ENCODE measurements at places on chromosomes 6 and 20.

GRCh38 chr20:662277-663192 is 9.5 kb upstream of the SRXN1 start:
- no peak for DNase-seq

DNA sequence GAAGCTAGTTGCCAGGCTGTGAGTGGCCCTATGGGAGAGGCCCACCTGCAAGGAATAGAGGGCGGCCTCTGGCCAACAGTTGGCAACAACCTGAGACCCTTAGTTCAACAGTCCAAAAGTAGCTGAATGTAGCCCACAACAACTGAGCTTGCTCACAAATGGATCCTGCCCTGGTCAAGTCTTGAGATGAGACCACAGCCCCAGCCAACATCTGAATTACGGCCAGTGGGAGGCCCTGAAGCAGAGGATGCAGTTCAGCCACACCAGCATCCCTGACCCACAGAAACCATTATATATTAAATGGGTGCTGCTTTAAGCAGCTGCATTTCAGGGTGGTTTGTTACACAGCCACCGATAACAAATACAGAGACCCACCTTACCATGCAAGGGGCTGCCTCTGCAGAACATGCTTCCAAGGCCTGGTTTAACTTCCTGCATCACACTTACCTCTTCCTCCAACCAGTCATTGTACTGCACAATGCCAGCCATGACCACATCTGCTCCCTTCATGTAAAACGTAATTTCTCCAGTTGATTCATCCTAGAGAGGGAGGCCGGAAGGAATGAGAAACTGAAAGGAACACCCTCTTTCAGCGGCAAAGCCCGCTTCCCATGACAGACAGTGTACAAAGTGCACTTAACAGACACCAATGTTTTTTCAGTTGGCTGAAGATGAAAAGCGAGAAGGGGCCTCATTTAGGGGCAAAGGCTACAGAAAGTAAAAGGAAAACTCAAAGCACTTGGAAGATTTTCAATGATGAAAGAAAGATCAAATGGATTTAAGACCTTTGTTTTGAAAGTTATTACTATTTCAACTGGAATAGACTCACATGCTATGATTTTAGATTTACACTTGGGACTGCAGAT is 86.2 kb upstream of the NFATC2 start:
- no peak for DNase-seq

GRCh38 chr6:49866485-49866943 is at the start of gene CRISP1:
Gene CRISP1 (minus strand): TSS chr6:49866535. CDS start chr6:49857400, 9,135 bp downstream.
- no peak for DNase-seq

DNA sequence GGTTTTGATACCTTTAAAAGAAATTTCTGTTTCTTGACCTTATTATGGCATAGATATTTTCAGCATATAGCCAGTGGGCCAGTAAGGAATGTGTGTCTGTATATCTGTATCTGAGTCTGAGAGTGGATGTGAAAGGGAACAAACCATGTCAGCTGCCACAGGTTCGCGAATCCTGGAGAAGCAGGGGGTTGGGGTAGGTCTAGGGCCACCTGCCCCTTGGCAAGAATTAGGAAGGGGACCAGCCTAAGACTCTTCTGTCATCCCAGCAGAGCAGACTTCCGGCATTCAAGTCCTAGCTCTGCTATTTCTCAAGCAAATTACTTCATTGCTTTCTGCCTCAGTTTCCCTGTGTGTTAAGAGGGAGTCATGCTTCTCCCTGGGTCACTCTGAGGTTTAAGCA is 180.3 kb upstream of the SNX9 start:
- DNase-seq = no peak

GRCh38 chr20:48718786-48719578 is 108.8 kb downstream of the PREX1 start:
- no peak for DNase-seq

DNA sequence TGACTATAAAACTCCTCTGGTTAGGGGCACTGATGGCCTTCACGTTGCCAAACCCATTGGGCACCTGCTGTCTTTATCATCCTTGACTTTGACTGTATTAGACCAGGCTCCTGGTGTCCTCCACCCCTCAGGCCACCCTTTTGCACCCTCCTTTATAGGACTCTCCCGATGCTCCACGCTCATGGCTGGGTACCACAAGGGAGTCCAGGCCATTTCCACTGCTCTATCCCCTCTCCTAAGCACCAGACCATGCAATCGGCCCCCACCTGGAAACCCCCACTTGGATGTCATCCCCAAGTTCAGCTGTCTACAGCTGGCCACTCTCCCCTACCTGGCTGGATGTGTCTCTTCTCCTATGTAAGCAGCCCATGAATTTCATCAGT is 115.2 kb downstream of the TOX2 start:
- no peak for DNase-seq

- DNase-seq = no peak
Measured at GRCh38 chr6:93088621-93089501, 330.5 kb downstream of the EPHA7 start.

GRCh38 chr6:56515081-56515905 is 127.4 kb downstream of the DST start:
- DNase-seq = no peak

GRCh38 chr6:151609146-151609902 is 115.5 kb downstream of the CCDC170 start:
- no peak for DNase-seq

DNA sequence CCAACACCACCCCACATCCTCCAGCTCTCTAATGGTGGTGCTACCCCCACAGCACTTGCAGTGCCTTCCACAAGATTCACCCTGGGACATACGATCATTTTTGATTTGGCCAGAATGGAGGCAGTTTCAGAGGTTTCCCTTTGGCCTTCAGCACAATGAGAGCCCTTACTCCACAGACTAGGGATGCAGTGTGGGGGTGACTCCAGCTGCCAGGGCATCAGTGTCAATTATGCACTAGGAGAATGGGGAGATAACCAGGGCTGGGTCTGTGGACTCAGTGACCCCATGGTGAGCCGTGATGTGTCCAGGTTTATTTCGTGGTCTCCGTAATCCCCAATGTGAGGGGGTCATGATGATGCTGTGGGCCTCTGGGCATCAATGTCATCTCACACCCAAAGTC is 31.5 kb upstream of the MICB start:
- DNase-seq = no peak

GRCh38 chr6:25025248-25025918 is 89.6 kb upstream of the RIPOR2 start:
- DNase-seq = no peak

DNA sequence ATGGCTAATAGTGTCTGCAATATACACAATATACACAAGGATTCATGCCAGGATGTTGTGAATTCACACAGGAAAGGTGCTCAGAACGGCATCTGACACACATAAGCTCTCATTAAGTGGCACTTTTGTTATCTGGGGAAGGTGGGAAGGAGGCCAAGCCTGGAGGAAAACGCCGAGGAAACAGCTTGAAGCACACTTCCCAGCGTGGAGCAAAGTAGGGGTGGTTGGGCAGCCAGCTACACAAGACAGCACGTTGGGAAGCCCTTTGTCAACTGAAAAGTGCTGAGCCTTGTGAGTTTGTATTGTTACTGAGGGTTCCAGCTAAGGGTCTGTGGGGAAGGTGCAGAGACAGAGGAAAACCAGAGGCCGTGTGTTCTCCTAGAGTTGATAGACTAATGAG is 181.0 kb downstream of the ZMYND8 start:
- DNase-seq = no peak

- DNase-seq = no peak
Measured at GRCh38 chr6:1406306-1407072, 17.1 kb downstream of the FOXF2 start.

GRCh38 chr6:40805336-40805735 is 218.2 kb upstream of the LRFN2 start:
- DNase-seq = no peak

- DNase-seq = no peak
Measured at GRCh38 chr6:127879685-127880084, 21.2 kb downstream of the THEMIS start.

- no peak for DNase-seq
Measured at GRCh38 chr6:43269273-43270007, 26.2 kb downstream of the TTBK1 start.

DNA sequence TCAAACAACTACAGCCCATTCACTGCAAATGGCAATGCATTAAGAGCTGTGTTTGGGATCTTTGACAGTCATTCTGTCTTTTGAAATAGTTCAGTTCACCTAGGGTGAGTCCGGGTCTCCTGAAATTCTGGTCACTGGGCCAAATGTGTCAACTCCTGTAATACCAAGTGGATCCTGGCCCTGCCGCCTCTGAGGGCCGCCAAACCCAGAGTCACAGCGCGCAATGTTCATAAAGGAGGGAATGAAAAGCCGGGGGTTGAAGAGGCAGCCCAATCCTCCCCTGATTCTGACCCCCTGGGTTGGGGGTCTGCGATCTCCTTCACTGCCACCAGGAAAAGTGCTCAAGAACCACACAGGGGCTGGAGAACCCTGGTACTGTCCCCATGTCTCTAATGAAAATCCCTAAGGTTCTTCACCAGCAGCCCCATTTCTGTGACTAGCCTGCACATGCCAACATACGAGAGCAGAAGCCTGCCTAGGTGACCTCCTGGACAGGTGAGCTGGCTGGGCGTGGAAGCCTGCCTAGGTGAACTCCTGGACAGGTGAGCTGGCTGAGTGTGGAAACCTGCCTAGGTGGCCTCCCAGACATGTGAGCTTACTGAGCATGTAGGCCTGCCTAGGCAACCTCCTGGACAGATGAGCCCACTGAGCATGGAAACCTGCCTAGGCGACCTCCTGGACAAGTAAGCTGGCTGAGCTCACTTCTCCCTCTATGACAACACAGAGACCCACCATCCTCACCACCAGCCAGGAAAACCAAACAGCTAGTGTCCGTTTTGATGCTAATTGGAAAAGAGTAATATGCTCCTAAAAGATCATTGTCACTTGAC is 16.1 kb upstream of the APMAP start:
- no peak for DNase-seq

DNA sequence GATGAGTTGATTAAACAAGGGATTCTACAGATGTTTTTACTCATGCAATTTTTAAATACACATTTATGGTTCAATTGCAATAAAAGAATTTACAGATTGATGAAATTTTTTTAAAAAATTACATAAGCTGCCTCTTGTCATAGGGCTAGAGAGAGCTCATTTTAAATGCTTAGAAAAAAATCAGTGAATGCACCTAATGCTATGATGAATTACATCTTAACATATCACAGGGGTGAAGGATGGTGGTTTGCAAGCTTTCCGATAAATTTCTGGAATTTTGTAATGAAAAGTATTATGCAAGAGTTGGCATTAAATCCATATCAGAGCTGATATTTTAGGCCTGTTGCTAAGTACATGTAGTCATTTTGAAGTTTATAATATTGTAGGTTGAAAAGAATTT is 29.6 kb downstream of the DSE start:
- no peak for DNase-seq

- no peak for DNase-seq
Measured at GRCh38 chr6:26173836-26174145, 86.6 kb downstream of the HFE start.

DNA sequence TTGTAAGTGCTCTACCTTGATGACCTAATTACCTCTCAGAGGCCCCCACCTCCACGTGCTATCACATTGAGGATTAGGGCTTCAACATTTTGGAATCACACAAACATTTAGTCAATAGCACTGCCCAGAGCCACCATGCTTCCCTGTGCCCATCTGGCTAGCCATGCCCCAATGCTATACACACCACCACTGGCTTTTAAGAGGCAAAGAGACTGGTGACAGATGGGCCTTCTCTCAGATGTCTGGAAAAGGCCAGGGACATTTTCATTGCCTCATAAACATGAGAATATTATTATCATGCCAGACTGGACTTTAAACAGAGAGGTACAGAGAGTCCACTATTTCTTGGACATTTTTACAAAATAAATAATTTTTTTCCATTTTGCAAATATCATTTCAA is 29.8 kb downstream of the TRMT6 start:
- DNase-seq = no peak

GRCh38 chr6:111781041-111781708 is 92.1 kb downstream of the FYN start:
- DNase-seq = no peak

DNA sequence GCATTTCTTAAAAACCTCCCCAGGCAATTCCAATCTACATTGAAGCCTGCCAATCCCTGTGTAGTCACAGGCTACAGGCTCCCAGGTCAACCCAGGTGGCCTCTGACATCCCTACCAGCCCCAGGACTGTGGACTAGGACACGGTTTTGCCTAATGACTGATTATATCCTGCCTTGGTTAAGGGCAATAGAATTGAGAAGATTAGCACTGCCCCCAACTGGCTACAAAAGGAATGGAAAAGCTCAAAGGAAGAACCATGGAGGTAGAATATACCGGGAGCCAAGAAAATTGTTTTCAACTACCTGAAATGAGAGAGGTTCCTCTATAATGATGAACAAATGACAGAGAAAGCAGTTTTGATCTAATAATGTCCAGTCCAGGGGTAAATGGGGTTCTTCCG is 421.1 kb upstream of the AGPAT4 start:
- no peak for DNase-seq
